ENCODE measurements at places on chromosomes 3 and 15.

GRCh38 chr3:39166134-39166710 lies 12.8 kb upstream of the CSRNP1 start:
- DNase-seq, result peak; percentile 68

DNA sequence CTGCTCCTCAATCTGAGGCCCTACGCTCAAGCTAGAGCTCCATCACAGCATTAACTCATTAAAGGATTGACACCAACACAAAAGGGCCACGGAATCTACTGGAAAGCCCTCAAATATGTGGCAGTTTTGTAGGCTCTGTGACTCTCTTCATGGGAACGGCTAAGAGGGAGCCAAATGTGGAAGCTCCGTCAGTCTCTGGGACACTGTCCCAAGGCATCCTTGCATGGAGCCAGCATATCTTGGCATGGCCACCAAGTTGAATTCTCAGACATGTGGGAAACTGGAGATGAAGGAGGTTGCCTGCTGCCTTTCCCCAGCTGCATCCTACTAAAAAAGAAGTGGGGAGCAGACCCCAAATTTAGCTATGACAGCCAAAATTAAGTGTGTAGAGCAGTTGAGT lies 296.9 kb downstream of the NTRK3 start:
- DNase-seq, result no peak

DNA sequence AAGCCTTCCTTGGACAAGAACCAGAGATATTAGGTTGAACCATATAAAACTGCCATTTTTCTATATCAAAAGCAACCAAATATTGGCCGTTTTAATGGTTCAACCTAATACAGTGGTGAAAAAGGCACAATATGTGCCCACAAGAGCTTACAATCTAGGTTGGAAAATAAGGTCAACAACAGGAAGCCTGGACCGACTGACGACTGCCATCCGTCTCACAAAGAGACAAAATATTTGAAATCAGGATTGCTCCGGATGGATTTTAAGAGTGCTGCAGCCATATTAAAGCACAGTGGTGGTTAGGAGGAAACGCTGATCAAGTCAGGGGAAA lies 1.4 kb downstream of the AHSG start:
- DNase-seq, result no peak

GRCh38 chr15:29890336-29891095 lies 68.2 kb upstream of the TJP1 start:
- no peak for DNase-seq

DNA sequence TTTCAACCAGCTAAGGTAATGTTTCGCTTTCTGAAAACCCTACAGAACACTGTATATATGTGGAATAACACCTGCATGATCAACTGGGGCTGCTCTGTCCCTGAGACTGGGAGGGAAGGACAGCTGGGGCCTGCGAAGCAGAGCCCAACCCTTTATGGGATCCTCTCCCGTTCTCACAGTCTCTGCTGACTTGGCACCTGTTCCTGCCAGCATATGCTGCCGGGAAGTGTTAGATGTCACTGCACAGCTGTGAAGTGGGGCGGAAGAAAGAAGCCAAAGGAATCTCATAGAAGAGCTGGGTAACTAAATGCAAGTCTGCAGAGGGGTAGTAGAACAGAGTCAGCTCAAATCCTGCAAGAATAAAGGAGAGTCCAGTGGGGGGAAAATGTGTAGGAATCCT lies 29.6 kb downstream of the LRRC3B start:
- DNase-seq, result no peak

DNA sequence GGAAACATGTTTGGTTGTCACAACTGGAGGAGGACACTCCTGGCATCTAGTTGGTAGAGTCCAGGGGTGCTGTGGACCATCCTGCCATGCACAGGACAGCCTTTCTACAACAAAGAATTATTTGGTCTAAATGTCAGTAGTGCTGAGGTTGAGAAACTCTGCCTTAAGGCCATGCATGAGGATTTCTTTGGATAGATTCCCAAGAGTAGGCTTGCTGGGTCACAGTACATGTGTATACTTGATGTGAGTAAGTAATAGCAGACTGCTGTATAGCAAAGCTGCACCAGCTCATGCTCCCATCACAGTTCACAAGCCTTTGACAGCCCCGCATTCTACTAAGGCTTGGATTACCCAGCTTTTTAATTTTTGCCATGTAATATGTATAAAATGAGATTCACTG lies 151.3 kb downstream of the MFSD1 start:
- no peak for DNase-seq

GRCh38 chr3:152394246-152394645 lies 125.5 kb downstream of the MBNL1 start:
- DNase-seq, result no peak

GRCh38 chr3:32500880-32501782 lies 1.5 kb downstream of the CMTM6 start:
- DNase-seq, result peak; percentile 43

DNA sequence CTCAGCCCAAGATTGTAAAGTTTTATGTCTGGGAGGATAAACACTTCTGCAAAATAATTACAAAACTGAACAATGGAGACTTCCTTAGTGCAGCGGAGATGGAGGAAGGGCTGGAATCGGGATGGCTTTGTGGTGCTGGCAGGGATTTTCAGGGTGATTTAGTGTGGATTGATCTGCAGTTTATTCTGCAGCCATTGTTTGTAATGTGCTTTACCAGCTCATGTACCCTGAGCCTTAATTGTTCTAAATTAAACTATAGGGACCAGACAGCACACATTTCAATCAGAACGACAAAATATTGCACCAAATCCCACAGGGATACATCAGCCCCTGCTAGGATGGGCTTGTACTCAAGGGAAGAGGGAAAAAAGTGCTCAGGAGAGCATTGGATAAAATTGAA lies 103.2 kb upstream of the ONECUT1 start:
- no peak for DNase-seq

DNA sequence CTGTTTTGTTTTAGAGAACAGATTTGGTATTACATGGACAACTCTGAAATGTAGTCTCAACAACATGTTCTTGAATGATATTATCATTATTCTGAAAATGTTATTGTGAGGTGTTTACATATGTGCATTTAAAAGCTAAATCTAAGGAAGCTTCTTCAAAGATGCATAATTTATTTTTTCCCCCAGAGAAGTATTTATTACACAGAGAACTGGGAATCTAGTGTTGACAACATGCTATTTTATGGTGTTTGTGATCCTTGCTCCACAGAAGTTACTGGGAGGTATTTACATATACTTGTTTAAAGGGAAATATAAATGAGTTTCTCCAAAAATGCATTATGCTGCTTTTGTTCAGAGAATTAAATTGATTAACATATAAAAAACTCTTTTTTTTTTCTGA lies 18.3 kb upstream of the TUBGCP5 start:
- DNase-seq, result no peak

GRCh38 chr3:12695916-12696315 lies 32.0 kb upstream of the RAF1 start:
- no peak for DNase-seq

DNA sequence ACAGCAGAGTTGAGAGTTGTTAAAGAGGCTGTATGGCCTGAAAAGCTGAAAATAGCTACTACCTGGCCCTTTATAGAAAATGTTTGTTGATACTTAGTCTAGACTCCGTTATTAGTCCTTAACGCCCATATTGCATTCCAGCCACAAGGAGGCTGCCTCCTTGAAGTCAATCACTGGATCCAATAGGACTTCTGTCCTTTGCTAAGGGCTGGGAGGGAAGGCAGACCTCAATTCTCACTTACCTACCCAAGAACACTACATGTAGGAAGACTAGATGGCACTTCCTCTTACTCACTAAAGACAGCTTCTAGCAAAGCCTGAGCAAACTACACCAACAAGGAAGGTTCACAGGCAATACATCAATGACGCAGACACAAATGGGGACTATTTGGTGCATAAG lies 139.5 kb upstream of the HACD2 start:
- no peak for DNase-seq

DNA sequence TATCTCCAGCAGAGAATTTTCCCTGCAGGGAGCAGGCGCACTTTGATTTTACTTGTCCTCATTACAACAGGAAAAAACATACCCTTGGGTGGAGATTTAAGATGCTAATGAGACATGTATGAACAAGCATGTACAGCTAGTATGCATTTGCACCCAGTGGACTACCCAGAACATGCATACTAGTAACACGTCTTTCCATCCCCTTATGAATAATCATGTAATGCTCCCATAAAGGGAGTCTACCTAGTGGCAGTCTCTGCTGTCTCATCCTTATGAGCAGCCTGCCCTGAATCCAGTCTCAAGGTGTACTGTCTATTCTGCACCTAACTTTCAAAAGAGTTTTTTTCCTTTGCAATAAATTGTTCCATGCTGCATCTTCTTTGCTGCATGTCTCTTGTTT lies 1222.0 kb downstream of the ROBO1 start:
- no peak for DNase-seq

- no peak for DNase-seq
Measured at GRCh38 chr3:160498202-160498601, 48.6 kb upstream of the TRIM59 start.

GRCh38 chr3:109696932-109697331 lies 359.6 kb upstream of the DPPA4 start:
- DNase-seq, result no peak

DNA sequence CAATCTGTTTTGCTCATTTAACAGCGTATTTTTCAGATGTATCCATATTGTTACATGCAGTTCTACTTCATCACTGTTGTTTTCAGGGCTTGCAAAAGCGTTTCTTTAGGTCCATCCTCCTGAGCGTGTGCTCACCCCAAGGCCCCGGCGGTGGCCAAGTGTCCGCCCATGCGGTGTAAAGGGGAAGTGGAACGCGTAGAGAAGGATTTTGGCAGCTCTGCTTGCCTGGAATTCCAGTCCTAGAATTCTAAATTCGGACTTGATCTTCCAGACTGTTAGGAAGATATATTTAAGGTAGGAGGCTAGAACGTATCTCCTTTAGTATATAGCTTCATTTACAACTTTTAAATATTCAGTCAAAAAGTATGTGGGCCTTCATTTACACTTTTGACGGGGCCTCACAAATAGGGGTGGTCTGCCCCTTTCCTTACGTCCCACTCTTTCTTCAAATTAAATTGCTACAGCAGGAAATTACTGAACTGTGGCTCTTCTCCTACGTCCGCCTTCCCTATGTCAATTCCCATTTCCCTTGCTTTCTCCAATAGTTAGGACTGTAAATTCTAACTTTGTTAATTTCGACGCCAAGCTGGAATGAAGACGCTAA lies 609 bp upstream of the TBC1D23 start:
- DNase-seq, result peak; percentile 56

- DNase-seq, result no peak
Measured at GRCh38 chr3:114435386-114436115, 141.7 kb downstream of the TIGIT start.
